Stimulated activated CD4-positive, alpha-beta T cell treated with anti-CD3 and anti-CD28 coated beads, Interleukin-1b, Interleukin-23, amount 100 ng/mL, for 48 hours (primary cell): ENCODE measurements at places on chromosomes 6 and 20.

DNA sequence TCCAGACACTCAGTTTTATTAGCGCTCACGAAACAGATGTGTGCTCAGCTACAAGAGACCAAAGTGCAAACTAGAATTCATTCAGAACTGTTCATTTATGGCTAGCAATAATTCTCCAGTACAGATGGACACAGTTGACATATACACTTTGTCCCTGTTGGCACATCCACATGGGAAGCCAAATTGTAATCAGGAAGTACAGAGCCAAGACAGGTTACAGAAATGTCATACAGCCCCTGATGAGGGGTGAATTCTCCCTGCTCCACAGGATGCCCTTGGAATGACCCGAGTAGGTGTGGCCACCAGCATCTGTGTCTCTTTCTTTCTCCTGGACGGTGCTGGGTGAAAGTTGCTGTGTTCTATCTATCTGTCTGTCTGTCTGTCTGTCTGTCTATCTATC is 7.6 kb downstream of the DHX35 start:
- no peak for DNase-seq

GRCh38 chr6:46996860-46997641 is 45.1 kb downstream of the ADGRF1 start:
- no peak for DNase-seq

- DNase-seq = no peak
These were observed 94.1 kb downstream of the PRDM1 start for GRCh38 chr6:106180208-106180607.

- DNase-seq = no peak
These were observed 11.1 kb upstream of the ADIG start for GRCh38 chr20:38569747-38570525.

DNA sequence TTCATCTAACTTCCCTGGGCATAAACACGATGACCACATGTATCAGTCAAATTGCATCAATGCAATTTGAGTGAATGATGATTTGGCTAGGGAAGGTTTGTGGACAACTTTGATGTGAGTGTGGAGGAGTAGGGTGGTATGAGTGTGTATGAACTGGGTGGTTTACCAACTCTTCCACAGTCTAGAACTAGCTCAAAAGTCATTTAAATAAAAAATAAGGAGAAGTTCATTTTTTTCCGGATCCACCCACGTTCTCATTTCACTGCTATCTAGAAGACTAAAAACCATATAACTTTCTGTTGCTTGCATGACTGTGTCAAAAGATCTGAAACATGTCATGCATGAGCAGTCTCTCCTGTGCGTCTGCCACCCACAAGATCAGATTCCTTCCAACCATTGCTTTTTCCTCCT is 23.6 kb downstream of the SLC35D3 start:
- DNase-seq = no peak

- peak; percentile 38 for DNase-seq
These were observed 45.6 kb downstream of the DUSP22 start for GRCh38 chr6:337805-338368.

- DNase-seq = no peak
These were observed 334.9 kb upstream of the JARID2 start for GRCh38 chr6:14910692-14911547.

DNA sequence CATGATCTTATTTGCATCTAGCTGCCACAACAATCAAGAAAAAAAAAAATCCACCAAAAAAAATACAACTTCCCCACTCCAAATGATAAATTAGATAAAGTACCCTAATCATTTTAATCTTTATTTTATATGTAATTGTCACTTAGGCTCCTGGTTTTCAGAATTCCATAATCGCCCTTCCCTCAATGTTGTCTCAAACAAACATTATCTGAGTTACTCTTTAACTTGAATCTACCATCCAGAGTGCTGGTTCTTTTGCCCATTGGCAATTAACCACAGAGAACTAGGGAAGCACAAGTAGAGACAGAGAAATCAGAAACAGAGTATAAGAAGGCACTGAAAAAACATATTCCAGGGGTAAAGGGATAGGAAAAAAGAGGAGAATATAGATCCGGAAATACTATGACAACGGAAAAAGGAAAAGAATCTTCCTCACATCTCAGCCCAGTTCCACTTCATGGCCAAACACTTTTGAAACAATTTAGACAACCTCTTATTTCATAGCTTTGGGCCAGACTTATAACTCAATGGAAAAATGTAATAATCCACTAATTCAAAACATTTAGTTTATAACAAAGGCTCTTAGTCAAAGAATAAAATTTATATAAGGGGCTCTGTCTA is 861 bp upstream of the NHSL1 start:
- DNase-seq = no peak

DNA sequence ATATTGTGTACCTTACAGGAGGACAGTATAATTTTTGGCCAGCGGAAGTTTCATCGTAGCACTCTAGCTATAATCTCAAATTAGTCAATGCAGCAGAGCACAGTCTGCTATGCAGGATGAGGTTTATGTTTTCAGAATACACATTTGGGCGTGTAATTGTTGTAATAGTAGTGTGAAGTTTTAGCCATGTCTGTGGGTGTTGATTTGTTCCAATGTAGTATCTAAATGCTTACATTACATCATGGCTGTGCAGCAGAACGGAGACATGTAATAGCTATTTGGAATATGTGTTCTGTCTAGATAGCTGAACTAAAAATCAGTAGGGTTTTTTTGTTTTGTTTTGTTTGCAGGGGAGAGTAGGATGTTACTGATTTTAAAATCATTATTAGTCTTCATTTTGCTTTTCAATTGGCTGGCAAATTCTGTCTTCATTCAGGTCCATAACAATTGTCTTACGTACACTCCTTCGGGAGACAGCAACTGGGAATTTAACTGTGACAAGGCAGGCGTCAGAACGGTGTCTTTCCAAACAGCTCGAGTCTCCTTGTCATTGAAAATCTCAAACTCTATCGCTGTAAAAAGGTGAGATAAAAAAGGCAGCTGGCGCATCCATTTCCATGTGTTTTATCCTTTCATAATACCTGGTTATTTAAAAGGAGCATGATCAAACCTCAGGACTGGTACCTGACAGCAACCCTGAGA is 65.1 kb upstream of the CDH4 start:
- DNase-seq = no peak

DNA sequence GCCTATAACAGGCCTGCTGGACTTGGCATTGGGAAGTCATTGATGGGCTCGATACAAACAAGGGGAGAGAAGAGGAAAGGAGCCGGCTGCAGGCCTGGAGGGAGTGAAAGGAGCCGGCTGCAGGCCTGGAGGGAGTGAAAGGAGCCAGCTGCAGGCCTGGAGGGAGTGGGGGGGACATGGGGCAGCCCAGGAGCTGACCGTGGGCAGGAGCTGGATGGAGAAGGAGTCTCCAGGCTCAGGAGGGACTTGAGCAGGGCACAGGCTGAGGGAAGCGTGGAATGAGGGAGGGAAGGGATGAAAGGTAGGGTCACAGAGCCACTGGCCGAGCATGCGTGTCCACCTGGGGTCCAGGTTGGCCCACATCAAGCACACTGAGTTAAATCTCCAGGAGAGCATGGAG is 32.0 kb downstream of the RPP40 start:
- DNase-seq = no peak

DNA sequence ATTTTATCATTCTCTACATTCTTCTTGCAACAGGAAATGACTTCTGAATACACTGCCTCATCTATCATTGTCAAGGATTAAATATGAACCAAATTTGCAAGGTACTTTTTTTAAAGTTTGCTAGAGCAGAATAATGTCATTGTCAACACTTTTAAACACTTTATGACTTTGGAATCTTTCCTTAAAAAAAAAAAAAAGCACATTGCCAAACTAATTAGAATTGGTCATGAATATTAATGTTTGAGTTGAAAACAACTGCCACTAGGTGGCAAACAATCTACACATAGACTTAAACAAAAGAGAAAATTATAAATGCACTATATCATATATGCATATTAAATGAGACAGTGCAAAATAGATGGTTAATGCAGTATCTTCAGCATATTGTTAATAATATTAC is 32.5 kb upstream of the TMEM244 start:
- no peak for DNase-seq

DNA sequence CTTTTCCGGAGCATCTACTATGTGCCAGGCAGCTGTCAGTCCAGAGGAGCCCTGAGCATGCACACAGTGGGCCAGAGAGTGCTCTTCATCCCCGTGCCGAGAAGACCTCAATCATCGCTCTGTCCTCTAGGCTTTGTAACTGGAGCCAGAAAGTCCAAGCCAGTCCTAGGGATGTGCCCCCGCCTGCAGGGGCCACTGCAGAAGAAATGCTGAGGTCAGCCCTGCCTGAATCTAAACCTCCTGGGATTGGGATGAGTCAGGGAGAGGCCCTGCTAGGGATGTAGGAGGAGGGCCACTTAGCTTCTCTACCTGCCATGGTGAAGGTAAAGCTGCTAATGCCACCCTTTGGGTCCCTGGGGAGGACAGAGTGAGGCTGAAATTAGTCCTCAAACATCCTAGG is 146.8 kb downstream of the CDC5L start:
- no peak for DNase-seq

- DNase-seq = no peak
These were observed 310.5 kb downstream of the PACRG start for GRCh38 chr6:163038317-163038716.

- peak; percentile 71 for DNase-seq
These were observed 402 bp upstream of the TAF8 start for GRCh38 chr6:42049948-42050296.

- DNase-seq = no peak
These were observed 105.5 kb downstream of the NRSN1 start for GRCh38 chr6:24231438-24231977.
